Stimulated activated CD8-positive, alpha-beta memory T cell treated with anti-CD3 and anti-CD28 coated beads, Interleukin-7, amount 100 ng/mL, for 1 hour (primary cell): ENCODE measurements at places on chromosomes 7 and 10.

- DNase-seq, result no peak
These were observed 29.9 kb downstream of the FANK1 start for GRCh38 chr10:125926247-125926646.

- DNase-seq, result no peak
These were observed 19.3 kb upstream of the TOMM7 start for GRCh38 chr7:22841954-22842353.

DNA sequence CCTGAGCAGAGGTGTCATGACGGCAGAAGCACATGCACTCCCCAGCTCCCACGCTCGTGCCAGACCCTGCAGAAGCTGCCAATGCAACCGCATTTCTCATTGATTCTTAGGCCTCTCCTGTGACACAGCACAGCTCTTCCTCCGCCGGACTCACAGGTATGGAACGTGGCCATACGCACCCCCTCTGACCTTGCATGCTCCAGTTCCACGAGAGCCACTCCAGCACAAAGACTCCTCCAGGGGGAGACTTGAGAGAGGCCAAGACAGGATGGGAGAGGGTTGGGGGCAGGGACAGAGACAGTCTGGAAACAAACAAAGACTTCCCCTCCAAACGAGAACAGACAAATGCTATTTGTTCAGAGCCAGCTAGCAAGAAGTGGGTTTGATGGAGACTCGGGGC is 124.3 kb upstream of the PPP2R2D start:
- no peak for DNase-seq

DNA sequence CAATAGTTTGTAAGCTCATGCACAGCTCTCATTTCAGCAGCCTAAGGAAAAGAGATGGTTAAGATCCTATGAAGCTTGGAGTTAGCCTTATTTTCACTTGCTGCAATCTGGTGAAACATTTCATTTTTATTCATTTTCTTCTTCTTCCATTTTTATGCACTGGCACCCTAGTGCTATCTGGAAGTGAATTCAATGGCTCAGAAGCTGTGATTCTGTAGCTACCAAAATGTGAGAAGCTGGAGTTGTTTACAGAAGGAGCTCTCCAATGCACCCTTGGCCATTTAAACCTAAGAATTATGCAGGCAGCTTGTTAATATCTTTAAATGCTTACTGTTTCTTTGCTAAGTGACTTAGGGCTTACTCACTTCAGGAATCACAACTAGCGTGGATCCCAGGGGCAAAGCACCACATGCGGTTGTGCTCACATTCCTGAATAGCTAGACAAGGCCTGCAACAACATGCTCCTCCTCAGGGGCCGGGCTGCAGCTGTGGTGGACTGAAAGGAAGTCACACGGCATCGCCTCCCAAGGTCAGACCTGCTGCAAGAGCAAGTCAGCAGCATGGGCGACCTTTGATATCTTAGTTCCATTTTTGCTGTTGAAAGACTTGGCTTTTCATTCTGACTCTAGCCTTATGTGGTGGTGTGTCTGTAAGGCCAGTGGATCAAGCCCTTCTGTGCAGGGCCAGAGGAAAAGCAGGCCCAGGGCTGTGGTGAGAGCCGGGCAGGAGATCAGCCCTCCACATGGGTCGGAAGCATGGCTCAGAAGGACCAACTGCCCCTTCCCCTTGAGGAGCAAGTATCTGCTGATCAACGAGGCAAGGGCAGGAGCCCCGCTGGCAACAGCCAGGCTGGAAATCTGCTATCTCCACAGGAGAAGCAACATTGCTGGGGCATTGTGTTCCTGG is 91.9 kb upstream of the MBL2 start:
- DNase-seq, result no peak

- DNase-seq, result no peak
These were observed 115.2 kb downstream of the PLXNA4 start for GRCh38 chr7:132461032-132461592.

DNA sequence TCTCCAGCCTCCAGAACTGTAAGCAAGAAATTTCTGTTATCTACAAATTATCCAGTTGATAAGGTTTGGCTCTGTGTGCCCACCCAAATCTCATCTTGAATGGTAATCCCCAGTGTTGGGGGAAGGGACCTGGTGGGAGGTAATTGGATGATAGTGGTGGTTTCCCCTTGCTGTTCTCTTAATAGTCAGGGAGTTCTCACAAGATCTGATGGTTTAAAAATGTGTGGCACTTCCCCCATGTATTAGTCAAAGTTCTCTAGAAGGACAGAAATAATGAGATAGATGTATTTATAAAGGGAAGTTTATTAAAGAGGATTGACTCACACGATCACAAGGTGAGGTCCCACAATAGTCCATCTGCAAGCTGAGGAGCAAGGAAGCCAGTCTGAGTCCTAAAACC is 56.2 kb upstream of the APBB1IP start:
- DNase-seq, result no peak

DNA sequence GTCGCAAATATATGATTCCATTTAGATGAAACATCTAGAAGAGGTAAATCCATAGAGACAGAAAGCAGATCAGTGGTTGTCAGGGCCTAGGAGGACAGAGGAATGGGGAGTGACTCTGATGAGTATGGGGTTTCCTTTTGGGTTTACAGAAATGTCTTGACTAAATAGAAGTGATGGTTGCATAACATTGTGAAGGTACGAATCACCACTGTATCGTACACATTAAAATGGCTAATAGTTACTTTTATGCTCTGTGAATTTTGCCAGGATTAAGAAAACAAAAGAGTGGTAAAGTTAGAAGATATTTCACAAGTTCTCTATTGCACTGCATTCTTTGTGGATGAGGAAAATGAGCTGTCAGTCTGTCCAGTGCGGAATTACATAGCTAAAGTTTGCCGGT is 407.4 kb downstream of the KCNMA1 start:
- DNase-seq, result no peak

GRCh38 chr10:33370434-33370930 is 36.0 kb upstream of the NRP1 start:
- DNase-seq, result no peak

- no peak for DNase-seq
These were observed 7.0 kb upstream of the MMP21 start for GRCh38 chr10:125782616-125783015.

GRCh38 chr7:122802301-122802751 is 83.9 kb downstream of the CADPS2 start:
- DNase-seq, result no peak

DNA sequence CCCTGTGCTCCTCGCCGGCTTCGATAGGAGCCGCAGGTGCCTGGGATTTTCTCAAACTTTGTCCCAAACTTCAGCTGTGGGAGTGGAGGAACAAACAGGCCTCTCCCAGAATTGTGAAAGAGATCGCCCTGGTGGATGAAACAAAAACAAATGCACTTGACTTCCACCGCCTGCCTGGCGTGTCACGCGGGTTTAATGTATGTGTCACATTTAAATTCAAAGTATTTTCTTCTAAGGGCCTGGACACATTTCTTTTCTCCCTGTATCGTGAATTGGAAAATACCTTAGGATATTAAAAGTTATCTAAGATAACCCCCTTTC is 694 bp upstream of the WASL start:
- no peak for DNase-seq

DNA sequence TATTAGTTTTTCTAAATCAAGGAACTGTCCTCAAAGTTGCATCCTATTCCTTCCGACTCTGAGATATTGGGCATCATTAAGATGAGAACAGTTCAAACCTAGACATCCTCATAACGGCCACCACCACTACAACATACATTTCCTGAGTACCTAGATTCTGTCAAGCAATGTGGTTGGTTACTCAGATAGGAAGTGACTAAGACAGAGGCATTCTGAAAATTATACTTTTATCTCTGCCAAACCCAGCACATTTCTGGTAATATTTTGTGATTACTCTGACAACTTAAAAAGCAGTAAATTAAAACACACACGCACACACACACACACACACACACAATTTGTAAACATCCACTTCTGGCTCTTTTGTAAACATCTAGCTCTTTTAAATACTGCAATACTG is 291.2 kb upstream of the MEOX2 start:
- no peak for DNase-seq

GRCh38 chr10:8365935-8366911 is 311.7 kb downstream of the GATA3 start:
- DNase-seq, result peak; percentile 5
